ENCODE measurements at places on chromosomes 16 and 17.

- DNase-seq: no peak
- H3K27ac ChIP-seq: no peak overlapping the region
- peaks cover 3% of the 10 kb centered on the region for H3K4me1 ChIP-seq
- no peaks in the 10 kb centered on the region for H3K27me3 ChIP-seq
- no peak overlapping the region for H3K4me3 ChIP-seq
These were observed 222.3 kb downstream of the MSI2 start for GRCh38 chr17:57478478-57479250.

DNA sequence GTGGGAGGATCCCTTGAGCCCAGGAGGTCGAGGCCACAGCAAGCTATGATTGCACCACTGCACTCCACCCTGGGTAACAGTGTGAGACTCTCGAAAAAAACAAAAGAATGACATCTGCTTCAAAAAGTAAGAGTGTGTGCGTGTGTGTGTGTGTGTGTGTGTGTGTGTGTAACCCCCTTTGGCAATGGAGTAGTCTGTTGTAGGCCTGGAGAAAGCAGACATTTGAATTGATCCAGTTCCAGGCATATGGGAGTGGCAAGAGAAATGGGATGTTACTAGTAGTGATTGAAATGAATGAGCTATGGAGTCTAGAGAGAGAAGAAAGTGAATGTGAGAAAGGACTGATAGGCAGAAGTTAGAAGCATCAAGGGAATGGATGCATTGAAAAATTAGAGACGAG is 9.9 kb downstream of the CASC3 start:
- H3K27me3 ChIP-seq: no peaks in the 10 kb centered on the region
- H3K36me3 ChIP-seq: peaks cover 71% of the 10 kb centered on the region
- no peak overlapping the region for H3K4me3 ChIP-seq
- no peak for DNase-seq
- no peak overlapping the region for H3K27ac ChIP-seq
- H3K4me1 ChIP-seq: no peaks in the 10 kb centered on the region

GRCh38 chr17:64073771-64074703 is 53.6 kb upstream of the ICAM2 start:
- no peak for DNase-seq
- H3K4me3 ChIP-seq: no peak overlapping the region
- H3K36me3 ChIP-seq: peaks cover 31% of the 10 kb centered on the region
- peaks cover 24% of the 10 kb centered on the region for H3K4me1 ChIP-seq
- no peaks in the 10 kb centered on the region for H3K27me3 ChIP-seq

DNA sequence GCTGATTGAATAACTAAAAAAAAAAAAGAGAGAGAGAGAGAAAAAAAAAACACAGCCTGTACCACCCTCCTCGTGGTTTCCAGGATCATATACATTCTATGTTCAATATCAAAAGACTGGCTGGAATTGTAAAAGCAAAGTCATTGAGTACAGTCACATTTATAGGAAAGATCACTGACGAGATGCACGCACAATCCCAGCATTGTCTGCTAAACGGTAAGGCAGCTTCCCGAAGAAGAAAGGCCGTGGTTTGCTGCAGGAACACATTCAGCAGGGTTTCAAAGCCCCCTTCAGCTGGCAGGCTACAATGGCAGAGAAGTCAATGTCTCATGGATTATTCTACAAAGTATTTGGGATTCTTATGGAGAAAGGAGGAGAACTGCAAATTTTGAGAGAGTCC is 9.3 kb downstream of the NQO1 start:
- H3K36me3 ChIP-seq: peaks cover 18% of the 10 kb centered on the region
- no peaks in the 10 kb centered on the region for H3K4me1 ChIP-seq
- no peak for DNase-seq
- H3K27ac ChIP-seq: no peak overlapping the region
- H3K27me3 ChIP-seq: no peaks in the 10 kb centered on the region

- H3K36me3 ChIP-seq: peaks cover 70% of the 10 kb centered on the region
- no peak overlapping the region for H3K4me3 ChIP-seq
- DNase-seq: no peak
These were observed 18.2 kb downstream of the DDX42 start for GRCh38 chr17:63792055-63792729.

DNA sequence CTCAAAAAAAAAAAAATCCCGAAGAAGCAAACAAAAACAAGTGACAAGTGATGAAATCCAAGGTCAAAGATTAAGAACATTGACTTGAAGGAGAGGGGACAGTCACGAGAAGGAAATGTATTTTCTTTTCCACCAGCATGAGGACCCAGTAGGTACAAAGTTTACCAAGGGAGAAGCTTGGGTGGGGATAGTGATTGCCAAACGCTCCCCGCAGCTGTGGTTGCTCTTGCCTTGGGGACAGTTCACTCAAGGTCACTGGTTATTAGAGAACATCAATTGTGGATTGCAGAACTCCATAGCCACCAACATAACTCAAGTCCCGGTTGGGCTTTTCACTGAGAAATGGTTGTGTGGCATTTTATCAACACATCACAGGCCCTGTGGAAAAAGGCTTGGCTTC is 27.0 kb downstream of the RSL1D1 start:
- no peaks in the 10 kb centered on the region for H3K36me3 ChIP-seq
- H3K27ac ChIP-seq: peak overlapping the region; percentile 20
- no peak overlapping the region for H3K4me3 ChIP-seq
- peaks cover 5% of the 10 kb centered on the region for H3K4me1 ChIP-seq
- DNase-seq: peak; percentile 92

GRCh38 chr17:41813152-41813680 is 412 bp downstream of the FKBP10 start:
- peak overlapping the region; percentile 60 for H3K4me3 ChIP-seq
- H3K4me1 ChIP-seq: peaks cover 22% of the 10 kb centered on the region
- peak overlapping the region; percentile 64 for H3K27ac ChIP-seq
- H3K27me3 ChIP-seq: no peaks in the 10 kb centered on the region
- peaks cover 14% of the 10 kb centered on the region for H3K36me3 ChIP-seq

GRCh38 chr17:15289285-15290183 is 24.4 kb upstream of the PMP22 start:
- no peak overlapping the region for H3K27ac ChIP-seq
- H3K4me3 ChIP-seq: no peak overlapping the region
- H3K27me3 ChIP-seq: no peaks in the 10 kb centered on the region
- no peak for DNase-seq
- H3K36me3 ChIP-seq: no peaks in the 10 kb centered on the region
- no peaks in the 10 kb centered on the region for H3K4me1 ChIP-seq

- H3K27me3 ChIP-seq: no peaks in the 10 kb centered on the region
- DNase-seq: no peak
- peaks cover 12% of the 10 kb centered on the region for H3K4me1 ChIP-seq
- H3K4me3 ChIP-seq: no peak overlapping the region
These were observed 296.3 kb downstream of the CPPED1 start for GRCh38 chr16:12507366-12507765.
